Activated B cell treated with CpG ODN at 0.5 μM for 24 hours (primary cell): ENCODE measurements at places on chromosomes 5 and 9. TPM values are rescaled to one million over a fixed set of nuclear protein-coding genes. Genes with fewer than 3 reads are reported as not detected.

DNA sequence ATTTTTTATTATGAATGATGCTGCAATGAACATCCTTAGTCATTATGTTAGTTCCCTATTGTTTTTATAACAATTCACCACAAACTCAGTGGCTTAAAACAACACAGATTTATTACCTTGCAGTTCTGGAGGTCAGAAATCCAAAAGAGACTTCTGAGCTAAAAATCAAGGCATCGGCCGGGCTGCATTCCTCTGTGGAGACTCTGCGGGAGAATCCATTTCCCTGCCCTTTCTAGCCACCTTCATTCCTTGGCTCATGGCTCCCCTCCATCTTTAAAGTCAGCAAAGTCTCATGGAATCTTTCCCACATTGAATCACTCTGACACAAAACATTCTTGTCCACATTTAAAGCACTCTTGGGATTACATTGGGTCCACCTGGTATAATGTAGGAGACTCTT is 38.6 kb downstream of the SNX18 start:
- DNase-seq, result no peak

- no peak for DNase-seq
These were observed 135.0 kb downstream of the STK32A start for GRCh38 chr5:147369742-147370374.

EMB gene
- 70.2 and 72.1 TPM in 2 replicates for total RNA-seq

ALDH1A1 gene
- total RNA-seq, result not detected in 2 replicates

CDC20B gene
- total RNA-seq, result not detected in 2 replicates
